Suppressor macrophage treated with lipopolysaccharide for 4 hours (primary cell): ENCODE measurements at places on chromosomes 1 and 21.
A peak's percentile ranks its signal among the peaks of the same experiment; 100 is the strongest.

GRCh38 chr1:20142001-20142710 is 3.0 kb downstream of the PLA2G2F start:
- no peak for DNase-seq

DNA sequence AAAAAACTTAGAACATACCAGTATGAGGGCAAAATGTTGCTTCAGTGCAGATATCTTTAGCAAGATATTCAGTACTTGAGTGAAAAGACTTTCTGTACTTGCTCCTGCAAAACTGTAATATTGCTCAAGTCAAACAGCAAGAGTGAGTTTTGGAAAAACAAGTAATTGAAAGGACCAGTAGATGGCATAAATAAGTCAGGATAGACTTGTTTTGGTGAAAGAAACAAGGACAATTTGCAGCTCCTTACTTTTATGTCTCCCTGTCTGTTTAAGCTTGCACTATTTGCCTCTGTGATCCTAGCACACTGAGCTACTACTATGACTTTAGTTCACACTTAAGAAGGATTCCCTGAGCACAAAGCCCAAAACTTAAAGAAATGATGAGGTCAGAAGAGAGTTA is 39.1 kb downstream of the IFI44 start:
- no peak for DNase-seq

- no peak for DNase-seq
Observed at GRCh38 chr1:68163220-68163619, 69.1 kb downstream of the WLS start.

- no peak for DNase-seq
Observed at GRCh38 chr21:31395268-31395667, 51.2 kb upstream of the TIAM1 start.

DNA sequence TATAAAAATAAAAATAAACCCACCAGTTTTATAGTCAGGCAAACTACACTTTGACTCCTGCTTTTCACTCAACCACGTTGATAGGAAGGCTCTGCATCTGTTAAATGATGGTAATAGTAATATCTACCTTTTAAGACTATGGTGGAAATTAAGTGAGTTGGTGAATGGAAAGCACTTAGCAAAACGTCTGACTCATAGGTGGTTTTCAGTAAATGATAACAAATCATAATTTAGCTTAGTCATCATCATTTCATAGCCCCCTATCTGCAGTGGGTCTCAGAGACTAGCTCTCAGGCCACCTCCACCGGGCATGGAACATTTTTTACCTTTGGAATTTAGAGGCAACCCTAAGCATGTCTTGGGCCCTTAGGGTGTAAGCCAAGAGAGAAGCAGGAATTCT is 160.0 kb downstream of the PDE4B start:
- no peak for DNase-seq

GRCh38 chr1:55181666-55182065 is 33.5 kb downstream of the USP24 start:
- no peak for DNase-seq

GRCh38 chr1:177287270-177287669 is 116.5 kb downstream of the BRINP2 start:
- no peak for DNase-seq

DNA sequence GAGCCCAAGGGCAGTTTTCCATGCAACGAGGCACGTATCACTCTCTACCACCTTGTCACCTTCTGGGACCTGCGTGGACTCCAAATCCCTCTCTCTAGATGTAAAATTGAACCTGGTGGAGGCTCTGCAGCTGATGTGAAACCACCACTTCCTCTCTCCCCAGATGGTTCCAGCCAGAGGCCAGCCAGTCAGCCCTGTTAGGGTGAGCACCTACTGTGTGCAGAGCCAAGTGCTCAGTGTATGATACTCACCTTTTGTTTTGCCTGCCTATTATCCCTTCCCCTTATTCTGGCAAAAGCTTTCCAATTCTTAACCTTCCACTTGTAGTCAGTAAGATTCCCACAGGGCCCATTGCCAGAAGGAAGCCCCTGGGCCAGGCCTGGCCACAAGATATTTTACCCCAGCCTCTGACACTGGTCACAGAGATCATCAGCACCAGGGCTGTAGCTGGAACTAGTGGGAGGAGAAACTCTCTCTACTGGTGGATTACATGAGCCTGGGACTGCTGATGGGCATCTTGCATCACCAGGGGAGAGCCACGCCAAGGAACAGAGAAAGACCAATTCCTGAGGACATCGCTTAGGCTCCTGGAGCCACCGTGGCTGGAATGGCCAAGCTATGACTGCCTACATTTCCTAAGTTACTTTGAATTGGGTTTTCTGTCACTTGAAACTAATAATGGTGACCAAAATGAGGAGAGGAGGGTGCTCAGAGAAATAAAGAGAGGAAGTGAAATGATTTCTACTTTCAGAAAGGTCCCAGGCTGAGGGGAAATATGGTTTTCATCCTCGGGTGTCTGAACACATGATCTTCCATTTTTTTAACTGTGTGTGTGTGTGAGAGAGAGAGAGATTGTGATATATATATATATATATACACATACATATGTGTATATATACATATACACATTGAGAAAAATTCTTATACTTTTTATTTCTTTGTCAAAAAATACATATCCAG is 26.6 kb upstream of the RD3 start:
- DNase-seq: peak; percentile 58

DNA sequence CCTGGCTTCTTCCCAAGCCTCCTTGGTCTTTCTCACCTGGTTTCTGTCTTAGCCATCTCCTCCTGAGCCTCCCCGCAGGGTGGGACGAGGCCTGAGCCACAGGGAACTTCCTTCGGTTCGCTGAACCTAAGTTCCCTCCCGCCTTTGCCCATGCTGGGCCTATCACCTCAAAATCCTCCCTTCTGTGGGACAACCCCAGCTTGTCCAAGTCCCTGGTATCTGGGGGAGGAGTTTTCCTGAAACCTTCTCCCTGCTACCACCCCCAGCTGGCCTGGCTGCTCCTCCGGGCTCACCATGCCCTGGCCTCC is 27.7 kb upstream of the VPS13D start:
- DNase-seq: peak; percentile 4

GRCh38 chr21:27713154-27714109 is 746.5 kb upstream of the ADAMTS5 start:
- no peak for DNase-seq

GRCh38 chr1:207960346-207960745 is 49.4 kb upstream of the CD34 start:
- DNase-seq: no peak
